ENCODE measurements at places on chromosomes 6 and 20. TPM values are rescaled to one million over a fixed set of nuclear protein-coding genes. Genes with fewer than 3 reads are reported as not detected.

NEU1 gene
- 13.0 TPM for total RNA-seq

DNA sequence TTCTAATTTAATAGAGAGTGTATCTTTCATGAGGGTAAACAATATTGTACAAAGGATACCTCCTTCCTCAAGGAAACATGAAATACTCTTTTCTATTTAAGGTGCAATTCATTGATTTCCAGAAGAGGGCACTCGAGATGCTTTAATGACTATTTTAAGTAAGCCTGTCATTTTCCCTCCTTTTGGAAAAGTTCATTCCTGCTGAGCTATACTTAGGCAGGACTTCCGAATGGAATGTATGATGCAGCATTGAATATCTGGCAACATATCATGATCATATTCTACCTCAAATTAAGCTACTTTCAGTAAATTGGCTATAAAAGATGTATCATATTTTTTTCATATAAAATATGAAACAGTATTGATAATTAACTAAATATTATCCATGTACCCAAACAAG, 5.0 kb downstream of the DST start:
- no peaks in the 10 kb centered on the region for H3K36me3 ChIP-seq
- no peaks in the 10 kb centered on the region for H3K4me1 ChIP-seq
- peaks cover 5% of the 10 kb centered on the region for H3K27me3 ChIP-seq
- no peak overlapping the region for H3K27ac ChIP-seq

BHLHE23 gene
- not detected for total RNA-seq

GRCh38 chr6:130366107-130367005, 539 bp downstream of the TMEM200A start:
- H3K4me3 ChIP-seq, result peak overlapping the region; percentile 76
- H3K27me3 ChIP-seq, result peaks cover 7% of the 10 kb centered on the region
- no peak overlapping the region for H3K27ac ChIP-seq
- no peaks in the 10 kb centered on the region for H3K36me3 ChIP-seq

- peaks cover 3% of the 10 kb centered on the region for H3K36me3 ChIP-seq
- H3K4me1 ChIP-seq, result no peaks in the 10 kb centered on the region
- no peak overlapping the region for H3K4me3 ChIP-seq
- H3K27me3 ChIP-seq, result no peaks in the 10 kb centered on the region
- H3K27ac ChIP-seq, result no peak overlapping the region
Observed at GRCh38 chr6:118171852-118172251, 264.8 kb downstream of the SLC35F1 start.

DNA sequence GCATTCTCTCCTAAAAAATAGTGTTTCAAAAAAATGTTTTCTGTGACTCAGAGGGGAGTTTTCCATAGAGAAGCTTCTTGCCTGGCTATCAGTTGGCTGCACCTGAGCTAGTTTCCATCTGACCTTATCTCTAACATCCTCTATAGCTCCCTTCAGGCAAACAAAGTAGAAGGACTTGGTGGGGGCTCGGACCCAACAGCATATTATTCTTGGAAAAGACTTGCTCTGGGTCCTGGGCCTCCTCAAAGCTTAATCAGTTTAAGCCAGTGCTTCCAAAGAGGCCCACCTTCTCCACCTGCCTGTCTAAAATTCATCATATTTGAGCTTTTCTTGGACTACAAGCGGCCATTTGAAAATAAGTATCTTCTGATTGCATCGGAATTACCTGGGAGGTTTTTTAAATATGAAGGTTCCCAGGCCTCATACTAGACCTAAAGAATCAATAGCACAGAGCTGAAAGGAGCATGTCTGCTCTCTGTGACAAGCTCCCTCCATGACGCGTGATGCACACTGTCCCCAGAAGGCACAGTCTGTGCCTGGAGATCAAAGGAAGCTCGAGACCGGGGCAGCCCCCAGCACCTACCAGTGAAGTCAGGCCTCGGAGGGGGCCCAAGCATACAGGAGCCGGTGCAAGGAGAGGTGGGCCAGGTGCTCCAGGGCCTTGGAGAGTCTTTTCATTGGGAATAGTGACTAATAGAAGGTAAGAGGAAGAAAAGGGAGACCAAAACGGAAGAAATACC, 80.6 kb upstream of the HIVEP1 start:
- H3K36me3 ChIP-seq, result no peaks in the 10 kb centered on the region
- H3K27ac ChIP-seq, result no peak overlapping the region
- peak; percentile 17 for DNase-seq
- no peak overlapping the region for H3K4me3 ChIP-seq
- H3K4me1 ChIP-seq, result no peaks in the 10 kb centered on the region
- H3K27me3 ChIP-seq, result no peaks in the 10 kb centered on the region

B3GALT4 gene
- 5.9 TPM for total RNA-seq

DNA sequence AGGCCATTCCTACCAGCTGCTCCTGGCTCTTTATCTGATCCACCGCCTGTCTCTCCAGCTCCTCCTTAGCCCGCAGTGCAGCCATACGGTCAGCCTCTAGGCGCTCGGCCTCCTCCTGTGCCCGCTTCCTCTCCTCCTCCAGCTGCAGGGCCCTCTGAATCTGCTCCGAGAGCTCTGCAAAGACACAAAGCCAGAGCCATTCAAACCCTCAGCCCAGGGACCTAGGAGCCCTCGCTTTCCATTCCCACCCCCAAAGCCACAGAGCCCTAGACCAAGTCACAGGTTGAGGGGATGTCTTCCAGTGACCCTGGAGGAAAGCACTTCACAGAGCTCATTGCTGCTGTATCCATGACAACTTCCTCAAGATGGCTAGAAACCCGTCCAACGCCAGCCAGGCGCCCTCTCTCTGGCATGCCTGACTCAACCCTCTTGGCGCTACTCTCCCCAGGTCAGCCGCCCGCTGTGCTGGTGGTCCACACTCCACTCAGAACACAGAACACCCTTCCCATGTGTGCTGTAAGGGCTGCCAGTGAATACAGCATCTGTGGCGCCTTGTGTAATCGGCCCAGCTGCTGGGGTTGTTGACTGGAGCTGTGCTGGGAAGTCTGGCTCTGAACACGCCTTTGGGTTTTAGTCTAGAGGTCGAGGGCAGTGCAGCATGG, 49.3 kb downstream of the EZR start:
- H3K4me3 ChIP-seq, result no peak overlapping the region
- H3K27ac ChIP-seq, result peak overlapping the region; percentile 61
- no peaks in the 10 kb centered on the region for H3K27me3 ChIP-seq
- peaks cover 76% of the 10 kb centered on the region for H3K36me3 ChIP-seq
- no peak for DNase-seq
- peaks cover 41% of the 10 kb centered on the region for H3K4me1 ChIP-seq

GRCh38 chr6:169938262-169938701, 186.9 kb downstream of the ERMARD start:
- no peaks in the 10 kb centered on the region for H3K4me1 ChIP-seq
- DNase-seq, result no peak
- H3K4me3 ChIP-seq, result no peak overlapping the region
- peaks cover 14% of the 10 kb centered on the region for H3K27me3 ChIP-seq

DNA sequence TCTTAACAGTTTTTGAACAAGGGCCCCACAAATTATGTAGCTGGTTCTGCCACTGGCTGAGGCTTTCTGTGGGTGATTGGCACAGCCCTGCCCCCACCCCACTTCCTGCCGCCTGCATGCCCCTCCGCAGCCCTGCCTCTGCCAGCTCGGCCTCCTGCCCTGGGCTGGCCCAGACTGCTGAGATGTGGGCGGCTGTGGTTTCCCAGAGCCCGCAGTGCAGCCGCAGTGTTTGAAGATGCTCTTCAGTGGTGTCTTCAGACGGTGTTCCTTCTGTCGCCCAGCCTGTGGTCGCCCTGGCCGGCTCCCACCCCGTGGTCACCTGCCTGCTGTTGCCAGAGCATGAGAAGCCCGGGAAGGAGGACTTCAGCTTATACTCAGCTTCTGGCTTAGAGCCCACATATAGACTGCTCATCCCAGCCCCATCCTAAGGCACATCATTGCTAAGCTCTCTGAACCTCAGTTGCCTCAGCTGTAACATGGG, 154.3 kb downstream of the VEGFA start:
- H3K4me1 ChIP-seq, result peaks cover 25% of the 10 kb centered on the region
- no peaks in the 10 kb centered on the region for H3K27me3 ChIP-seq

- H3K36me3 ChIP-seq, result peaks cover 16% of the 10 kb centered on the region
- H3K27me3 ChIP-seq, result no peaks in the 10 kb centered on the region
- DNase-seq, result peak; percentile 82
- H3K4me1 ChIP-seq, result peaks cover 31% of the 10 kb centered on the region
Observed at GRCh38 chr20:45933266-45934045, 1.0 kb upstream of the PCIF1 start.

TINAG gene
- total RNA-seq, result not detected

IPCEF1 gene
- 10.5 TPM for total RNA-seq

GRCh38 chr20:32832664-32833063, 12.9 kb downstream of the MAPRE1 start:
- no peak overlapping the region for H3K4me3 ChIP-seq
- H3K36me3 ChIP-seq, result peaks cover 42% of the 10 kb centered on the region
- H3K27ac ChIP-seq, result peak overlapping the region; percentile 56
- H3K4me1 ChIP-seq, result peaks cover 53% of the 10 kb centered on the region
- H3K27me3 ChIP-seq, result no peaks in the 10 kb centered on the region

DNA sequence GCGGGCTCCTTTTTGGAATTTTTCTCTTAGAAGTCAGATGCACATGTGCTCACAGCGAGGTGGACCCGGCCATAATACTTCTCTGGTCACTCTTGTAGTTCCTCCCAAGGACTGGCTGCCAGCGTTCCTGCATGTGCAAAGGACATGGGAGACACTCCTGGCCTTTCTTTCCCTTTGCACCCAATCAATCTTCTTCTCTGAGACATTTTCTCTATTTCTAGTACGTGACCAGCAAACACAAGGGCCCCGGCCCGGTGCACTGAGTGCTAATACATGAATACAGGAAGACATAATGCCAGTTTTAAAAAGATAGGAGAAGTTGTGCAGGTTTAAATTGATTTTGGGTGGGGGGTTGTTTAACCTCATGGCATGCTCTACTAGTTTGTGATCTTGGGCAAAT, 233.6 kb downstream of the SMOC2 start:
- no peak overlapping the region for H3K4me3 ChIP-seq
- peaks cover 9% of the 10 kb centered on the region for H3K27me3 ChIP-seq

- H3K36me3 ChIP-seq, result no peaks in the 10 kb centered on the region
- peak; percentile 18 for DNase-seq
- no peak overlapping the region for H3K27ac ChIP-seq
- H3K4me3 ChIP-seq, result no peak overlapping the region
- H3K4me1 ChIP-seq, result no peaks in the 10 kb centered on the region
- peaks cover 2% of the 10 kb centered on the region for H3K27me3 ChIP-seq
Observed at GRCh38 chr6:40852779-40853373, 186.1 kb downstream of the UNC5CL start.

DNA sequence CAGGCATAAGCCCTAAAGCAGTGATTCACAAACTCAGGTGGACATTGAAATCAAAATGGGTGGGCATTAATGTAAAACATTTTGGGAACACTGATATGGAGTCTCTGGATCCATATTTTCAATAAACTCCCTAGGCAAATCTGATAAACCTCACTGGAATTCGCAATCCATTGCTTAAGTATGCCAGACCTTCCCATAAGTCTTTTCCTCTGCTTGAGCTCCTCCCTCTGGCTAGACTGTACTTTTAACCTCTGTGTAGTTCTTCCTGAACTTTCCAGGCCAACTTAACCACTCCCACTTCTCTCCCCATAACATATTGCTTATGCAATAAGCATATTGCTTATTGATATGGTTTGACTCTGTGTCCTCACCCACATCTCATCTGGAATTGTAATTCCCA, 629.7 kb upstream of the IMPG1 start:
- H3K27ac ChIP-seq, result no peak overlapping the region
- no peaks in the 10 kb centered on the region for H3K4me1 ChIP-seq
- H3K4me3 ChIP-seq, result no peak overlapping the region
- H3K36me3 ChIP-seq, result no peaks in the 10 kb centered on the region
- no peak for DNase-seq

TCP11 gene
- not detected for total RNA-seq

GRCh38 chr20:59977086-59977485, 18.9 kb downstream of the CDH26 start:
- no peaks in the 10 kb centered on the region for H3K4me1 ChIP-seq
- H3K27ac ChIP-seq, result no peak overlapping the region
- no peak for DNase-seq
- no peaks in the 10 kb centered on the region for H3K27me3 ChIP-seq

MLN gene
- total RNA-seq, result not detected

GRCh38 chr6:68391953-68392352, 243.1 kb upstream of the ADGRB3 start:
- H3K4me3 ChIP-seq, result no peak overlapping the region
- H3K36me3 ChIP-seq, result no peaks in the 10 kb centered on the region
- no peak for DNase-seq
- no peaks in the 10 kb centered on the region for H3K4me1 ChIP-seq
- H3K27ac ChIP-seq, result no peak overlapping the region

GRCh38 chr20:41078329-41078728, 49.7 kb downstream of the TOP1 start:
- no peak for DNase-seq
- peaks cover 43% of the 10 kb centered on the region for H3K36me3 ChIP-seq
- H3K4me1 ChIP-seq, result peaks cover 54% of the 10 kb centered on the region
- H3K4me3 ChIP-seq, result no peak overlapping the region
- H3K27ac ChIP-seq, result peak overlapping the region; percentile 50

BTN1A1 gene
- total RNA-seq, result not detected

DNA sequence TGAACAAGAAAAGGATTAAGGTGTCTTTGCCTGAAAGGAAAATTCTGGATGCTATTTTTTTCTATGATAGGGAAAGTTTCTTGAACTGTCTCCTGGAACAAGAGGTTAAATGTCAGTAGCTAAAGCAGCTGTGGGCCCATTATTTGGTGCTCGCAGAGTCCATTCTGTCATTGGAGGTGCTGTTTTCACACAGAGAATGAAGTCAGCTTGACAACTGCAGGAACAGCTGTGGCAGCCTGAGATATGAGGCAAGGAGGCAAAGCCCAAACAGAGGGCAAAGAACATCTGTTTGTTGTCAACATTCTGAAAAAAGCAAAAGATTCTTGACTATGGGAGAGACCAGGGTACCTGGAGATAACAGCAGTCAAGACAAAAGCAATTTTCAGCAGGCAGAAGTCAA, 548.2 kb downstream of the KIF16B start:
- H3K4me1 ChIP-seq, result no peaks in the 10 kb centered on the region
- H3K4me3 ChIP-seq, result no peak overlapping the region
- H3K36me3 ChIP-seq, result no peaks in the 10 kb centered on the region
- no peaks in the 10 kb centered on the region for H3K27me3 ChIP-seq

GRCh38 chr20:62952373-62952967, at the start of gene SLC17A9:
TSS of gene SLC17A9 (plus strand) at chr20:62952709. CDS start at chr20:62952831, 122 bp downstream.
- peak; percentile 61 for DNase-seq
- H3K27ac ChIP-seq, result peak within 1 kb of the TSS; percentile 52
- H3K27me3 ChIP-seq, result no peaks in the 10 kb centered on the region
- H3K36me3 ChIP-seq, result peaks cover 20% of the 10 kb centered on the region
- H3K4me3 ChIP-seq, result peak within 1 kb of the TSS; percentile 58
- peaks cover 19% of the 10 kb centered on the region for H3K4me1 ChIP-seq

AVP gene
- not detected for total RNA-seq

GRCh38 chr6:119881416-119881815, 531.9 kb upstream of the MAN1A1 start:
- H3K27ac ChIP-seq, result no peak overlapping the region
- no peak for DNase-seq
- no peak overlapping the region for H3K4me3 ChIP-seq
- no peaks in the 10 kb centered on the region for H3K27me3 ChIP-seq
- no peaks in the 10 kb centered on the region for H3K4me1 ChIP-seq
- H3K36me3 ChIP-seq, result no peaks in the 10 kb centered on the region

GRCh38 chr6:161963634-161964234, 689.9 kb upstream of the AGPAT4 start:
- no peak overlapping the region for H3K27ac ChIP-seq
- no peaks in the 10 kb centered on the region for H3K27me3 ChIP-seq
- no peak overlapping the region for H3K4me3 ChIP-seq
- H3K4me1 ChIP-seq, result no peaks in the 10 kb centered on the region
- no peak for DNase-seq
